ENCODE measurements at places on chromosomes 6 and 20.

GRCh38 chr6:169263374-169263773 lies 9.7 kb upstream of the THBS2 start:
- no peak for DNase-seq

- no peak for DNase-seq
These were observed 403.3 kb upstream of the AGPAT4 start for GRCh38 chr6:161677188-161677587.

DNA sequence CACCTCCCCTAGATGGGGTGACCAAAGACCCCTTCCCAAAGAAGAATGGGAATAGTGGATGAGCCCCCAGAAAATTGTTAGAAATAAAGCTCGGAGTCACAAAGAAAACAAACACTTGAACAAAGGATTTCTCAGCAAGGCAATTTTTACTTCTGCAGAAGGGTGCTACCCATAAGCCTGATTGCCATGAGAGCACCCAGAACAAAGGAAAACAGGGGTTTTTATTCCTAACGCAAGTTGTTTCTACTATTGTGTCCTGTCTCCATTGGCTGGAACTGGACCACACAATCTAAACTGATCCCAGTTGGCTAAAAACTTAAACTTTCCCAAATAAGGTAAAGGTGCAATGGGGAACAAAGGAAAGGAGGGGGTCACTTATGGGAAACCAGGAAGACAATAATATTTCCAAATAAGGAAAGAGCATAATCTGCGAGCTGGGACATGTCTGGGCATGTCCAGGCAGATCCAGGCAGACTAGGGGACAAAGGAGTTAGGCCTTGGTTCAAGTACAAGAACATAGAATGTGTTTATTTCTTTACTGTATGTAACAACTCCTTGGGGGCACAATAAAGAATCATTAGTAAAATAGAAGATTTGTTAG lies 20.0 kb downstream of the HLA-B start:
- DNase-seq = no peak

DNA sequence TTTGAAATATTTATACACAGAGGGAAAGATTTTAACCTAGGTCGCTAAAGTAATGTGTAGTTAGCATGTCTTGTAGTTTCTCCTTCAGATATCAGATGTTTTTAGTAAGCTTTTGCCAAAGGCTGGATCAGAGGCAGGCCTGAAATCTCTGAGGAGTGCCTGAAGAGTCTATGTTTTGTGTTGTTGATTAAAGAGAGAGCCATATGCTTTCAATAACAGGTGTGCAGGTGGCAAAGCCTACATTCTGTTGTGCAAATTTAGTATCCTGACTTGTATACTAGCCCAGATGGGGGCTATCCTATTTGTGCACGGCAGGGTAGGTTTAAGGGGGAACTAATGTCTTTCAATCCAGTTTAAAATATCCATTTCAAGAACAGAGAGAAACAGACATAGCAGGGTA lies 167.1 kb upstream of the ATXN1 start:
- DNase-seq = no peak

- DNase-seq = no peak
These were observed 39.0 kb downstream of the DSE start for GRCh38 chr6:116409756-116410155.

- no peak for DNase-seq
These were observed 141.1 kb upstream of the EEF1E1 start for GRCh38 chr6:8243475-8243874.

DNA sequence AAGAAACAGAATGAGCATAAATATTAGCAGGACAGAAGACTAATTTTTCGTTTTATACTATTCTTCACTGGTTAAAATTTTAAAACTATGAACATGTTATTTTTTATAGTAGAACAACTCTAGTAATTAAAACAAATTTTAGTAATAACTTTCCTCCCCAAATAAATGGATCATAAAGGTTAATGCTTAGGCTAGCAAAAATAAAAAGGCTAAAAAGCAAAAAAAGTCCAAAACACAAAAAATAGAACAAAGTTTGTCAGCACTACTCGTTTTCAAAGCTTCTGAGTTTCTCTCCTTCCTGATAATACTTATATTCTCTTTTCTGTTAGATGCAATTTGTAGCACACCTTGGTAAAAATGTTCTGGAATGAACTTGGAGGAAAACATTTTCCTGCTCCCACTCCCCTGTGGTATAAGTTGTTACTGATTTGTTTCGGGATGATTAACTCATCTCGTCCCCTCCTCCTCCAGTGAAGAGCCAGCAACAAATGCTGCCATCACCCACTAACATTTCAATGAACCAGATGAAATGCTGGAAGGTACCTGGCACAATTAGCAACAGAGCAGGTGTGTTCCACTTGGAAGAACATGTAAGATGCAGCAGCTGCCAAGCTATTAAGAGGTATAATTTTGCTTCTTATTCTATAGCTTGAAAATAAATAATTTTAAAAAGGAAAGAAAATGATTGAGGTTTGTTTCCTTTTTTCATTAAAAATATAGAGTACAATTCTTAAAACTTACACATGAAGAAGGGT lies 130.5 kb downstream of the MYB start:
- no peak for DNase-seq

- no peak for DNase-seq
These were observed 47.4 kb upstream of the CCDC28A start for GRCh38 chr6:138726066-138726756.

GRCh38 chr20:4358552-4358951 lies 343.2 kb upstream of the RNF24 start:
- no peak for DNase-seq

- DNase-seq = no peak
These were observed 1.1 kb downstream of the SYNJ2 start for GRCh38 chr6:157982563-157983405.

DNA sequence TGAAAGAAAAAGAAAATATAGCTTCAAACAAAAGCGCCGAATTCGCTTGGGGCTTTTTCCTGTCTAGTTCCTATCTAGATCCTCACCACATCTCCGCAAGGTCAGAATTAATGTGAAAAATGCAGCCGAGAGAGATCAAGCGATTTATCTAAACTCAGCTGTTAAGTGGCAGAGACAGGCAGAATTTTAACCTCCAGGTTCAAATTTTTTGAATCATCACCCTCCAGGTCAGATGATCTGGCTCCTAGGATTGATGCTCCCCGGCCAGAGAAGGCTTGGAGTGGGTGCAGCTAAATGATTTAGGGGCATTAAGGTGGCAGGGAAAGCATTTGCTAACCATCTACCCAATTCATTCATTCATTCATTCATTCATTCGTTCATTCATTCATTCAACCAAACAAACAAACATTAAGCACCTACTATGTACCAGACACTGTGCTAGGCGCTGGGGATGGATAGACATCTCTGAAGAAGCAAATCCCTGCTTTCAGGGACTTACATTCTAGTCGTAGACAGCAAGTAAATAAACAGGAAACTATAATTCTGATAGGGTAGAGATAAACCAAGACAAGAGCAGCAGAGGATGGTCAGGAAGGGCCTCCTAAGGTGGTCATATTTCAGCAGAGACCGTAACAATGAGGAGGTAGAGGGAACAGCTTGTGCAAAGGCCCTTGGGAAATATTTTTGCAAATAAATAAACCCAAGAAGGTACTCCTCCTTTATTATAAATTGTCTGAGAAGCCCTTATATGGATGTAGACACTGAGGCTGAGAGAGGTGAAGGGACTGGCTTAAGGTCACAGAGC lies 672 bp upstream of the UBE2V1 start:
- DNase-seq = no peak

DNA sequence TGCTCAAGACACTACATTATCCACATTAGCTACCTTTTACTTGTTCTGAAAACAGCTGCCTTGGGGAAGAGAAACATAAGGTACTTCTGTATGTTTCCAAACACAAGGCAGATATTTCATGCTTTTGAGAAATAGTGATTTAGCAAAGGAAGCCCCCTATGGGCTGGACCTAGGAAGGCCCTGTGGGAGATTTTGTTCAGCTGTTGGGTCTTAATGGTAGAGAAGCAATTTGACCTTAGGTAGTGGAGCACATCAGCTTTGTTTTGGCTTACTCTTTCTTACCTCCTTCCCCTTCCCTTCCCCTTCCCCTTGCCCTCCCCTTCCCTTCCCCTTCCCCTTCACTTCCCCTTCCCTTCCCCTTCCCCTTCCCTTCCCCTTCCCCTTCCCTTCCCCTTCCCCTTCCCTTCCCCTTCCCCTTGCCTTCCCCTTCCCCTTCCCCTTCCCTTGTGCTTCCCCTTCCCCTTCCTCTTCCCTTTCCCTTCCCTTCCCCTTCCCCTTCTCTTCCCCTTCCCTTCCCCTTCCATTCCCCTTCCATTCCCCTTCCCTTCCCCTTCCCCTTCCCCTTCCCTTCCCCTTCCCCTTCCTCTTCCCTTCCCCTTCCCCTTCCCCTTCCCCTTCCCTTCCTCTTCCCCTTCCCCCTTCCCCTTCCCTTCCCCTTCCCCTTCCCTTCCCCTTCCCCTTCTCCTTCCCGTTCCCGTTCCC lies 84.6 kb downstream of the ANKS1A start:
- DNase-seq = no peak

- no peak for DNase-seq
These were observed 110.1 kb upstream of the GPR6 start for GRCh38 chr6:109867970-109868358.

DNA sequence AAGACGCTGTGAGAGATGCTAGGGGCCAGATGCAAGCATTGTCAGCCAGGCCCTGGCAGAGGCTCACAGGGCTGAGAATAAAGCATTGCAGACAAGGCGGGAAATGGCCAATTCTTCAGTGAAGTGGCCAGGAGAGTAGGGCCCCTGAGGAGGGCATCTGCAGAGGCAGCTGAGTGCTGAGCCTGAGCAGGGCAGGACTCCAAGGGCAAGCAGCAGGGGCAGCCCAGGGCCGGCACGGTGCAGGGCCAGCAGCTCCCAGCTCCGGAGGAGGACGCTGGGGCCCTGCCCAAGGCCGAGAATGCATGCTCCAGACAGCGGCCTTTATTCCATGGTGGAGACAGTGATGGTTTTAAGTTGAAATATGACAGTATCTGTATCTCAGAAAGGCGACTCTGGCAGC lies 305.5 kb downstream of the FOXC1 start:
- no peak for DNase-seq

- no peak for DNase-seq
These were observed 33.5 kb upstream of the LRFN2 start for GRCh38 chr6:40620574-40621240.
